Activated T-cell treated with anti-CD3 and anti-CD28 coated beads for 1 hour (primary cell): ENCODE measurements at places on chromosomes 1 and 21.

DNA sequence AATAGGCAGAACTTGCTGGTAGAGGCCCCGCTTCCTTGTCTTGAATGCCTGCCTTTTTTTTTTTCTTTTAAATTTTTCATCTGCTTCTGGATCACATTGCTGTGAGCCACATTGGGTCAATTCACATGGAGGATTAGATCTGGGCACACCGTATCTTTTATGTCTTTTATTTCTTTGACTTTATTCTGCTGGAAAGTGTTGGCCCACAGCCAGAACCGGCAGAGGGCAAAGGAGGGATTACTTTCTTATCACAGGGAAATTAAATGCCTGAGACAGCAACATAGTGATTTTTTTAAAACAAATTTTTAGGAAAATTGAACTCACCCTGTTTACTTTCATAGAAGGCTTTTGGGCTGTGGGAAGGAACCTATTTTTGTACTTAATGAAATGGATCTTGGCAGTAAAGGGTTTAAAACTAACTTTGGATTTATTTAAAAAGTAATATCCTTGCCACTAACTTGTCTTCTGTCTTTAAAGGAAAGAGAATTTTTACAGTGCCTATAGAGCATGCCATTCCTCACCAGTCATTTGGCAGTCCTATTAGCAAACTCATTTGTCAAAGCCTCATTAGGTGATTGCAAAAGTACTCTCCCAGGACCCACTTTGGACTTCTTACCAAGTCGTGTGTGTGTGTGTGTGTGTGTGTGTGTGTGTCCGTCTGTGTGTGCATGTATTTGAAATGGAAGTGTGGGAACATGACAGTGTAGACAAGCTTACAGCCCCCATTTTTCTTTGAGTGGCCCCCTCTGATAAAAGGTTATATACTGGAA, 68.4 kb downstream of the ST6GALNAC3 start:
- DNase-seq: no peak

- DNase-seq: no peak
Measured at GRCh38 chr1:62131093-62131725, 63.4 kb upstream of the L1TD1 start.

GRCh38 chr1:104733866-104734265, 984.2 kb downstream of the AMY1C start:
- no peak for DNase-seq

GRCh38 chr1:163877016-163877415, 555.3 kb downstream of the NUF2 start:
- no peak for DNase-seq

DNA sequence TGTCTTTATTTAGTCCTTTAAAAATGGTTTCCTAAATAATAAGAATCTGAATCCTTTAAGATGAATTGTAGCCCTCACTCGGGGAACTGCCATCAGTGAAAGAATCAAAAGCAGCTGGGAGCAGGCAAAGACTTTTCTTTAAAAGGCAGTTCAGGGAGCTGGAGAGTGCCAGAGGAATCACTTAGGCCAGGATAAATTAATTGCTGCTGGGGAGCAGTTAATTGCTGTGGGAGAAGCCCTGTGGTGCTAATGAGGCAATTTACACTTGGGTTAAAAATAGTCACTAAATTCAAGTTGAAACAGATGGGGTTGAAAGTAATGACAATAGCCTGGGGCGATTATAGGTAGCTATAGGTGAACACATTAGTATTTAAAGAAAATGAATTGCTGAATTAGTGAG, 38.7 kb upstream of the COL24A1 start:
- no peak for DNase-seq

DNA sequence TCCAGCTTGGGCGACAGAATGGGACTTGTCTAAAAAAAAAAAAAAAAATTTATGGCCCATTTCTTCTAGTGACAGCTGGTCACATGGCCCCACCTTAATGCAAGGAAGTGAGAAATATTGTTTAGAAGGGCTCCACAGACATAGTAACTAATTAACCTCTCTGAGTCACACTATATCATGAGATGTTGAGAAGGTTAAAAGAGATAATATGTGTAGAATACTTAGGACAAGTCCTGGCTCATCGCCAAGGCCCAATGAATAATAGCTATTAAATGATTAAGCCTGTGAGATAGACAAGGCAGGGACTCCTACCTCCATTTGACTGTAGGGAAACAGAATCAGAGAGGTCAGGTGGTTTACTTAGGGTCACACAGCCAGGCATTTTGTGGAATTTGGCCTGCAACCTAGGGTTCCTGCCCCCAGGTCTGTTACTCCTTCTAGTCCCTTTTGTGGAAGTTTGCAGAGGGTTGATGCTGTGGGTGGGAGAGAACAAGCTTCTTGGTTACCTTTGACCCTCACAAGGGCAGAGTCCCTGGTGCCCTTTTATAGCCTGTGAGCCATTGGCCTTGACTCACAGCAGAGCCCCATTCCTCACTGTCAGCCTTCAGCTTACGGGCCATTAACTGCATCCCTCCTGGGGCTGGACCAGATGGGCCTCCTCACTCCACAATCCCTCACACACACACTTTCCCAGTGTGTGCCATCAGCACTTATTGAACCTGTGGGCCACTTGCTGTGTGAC, 48.5 kb downstream of the OPRD1 start:
- no peak for DNase-seq
